ENCODE measurements at places on chromosomes 6 and 20.

DNA sequence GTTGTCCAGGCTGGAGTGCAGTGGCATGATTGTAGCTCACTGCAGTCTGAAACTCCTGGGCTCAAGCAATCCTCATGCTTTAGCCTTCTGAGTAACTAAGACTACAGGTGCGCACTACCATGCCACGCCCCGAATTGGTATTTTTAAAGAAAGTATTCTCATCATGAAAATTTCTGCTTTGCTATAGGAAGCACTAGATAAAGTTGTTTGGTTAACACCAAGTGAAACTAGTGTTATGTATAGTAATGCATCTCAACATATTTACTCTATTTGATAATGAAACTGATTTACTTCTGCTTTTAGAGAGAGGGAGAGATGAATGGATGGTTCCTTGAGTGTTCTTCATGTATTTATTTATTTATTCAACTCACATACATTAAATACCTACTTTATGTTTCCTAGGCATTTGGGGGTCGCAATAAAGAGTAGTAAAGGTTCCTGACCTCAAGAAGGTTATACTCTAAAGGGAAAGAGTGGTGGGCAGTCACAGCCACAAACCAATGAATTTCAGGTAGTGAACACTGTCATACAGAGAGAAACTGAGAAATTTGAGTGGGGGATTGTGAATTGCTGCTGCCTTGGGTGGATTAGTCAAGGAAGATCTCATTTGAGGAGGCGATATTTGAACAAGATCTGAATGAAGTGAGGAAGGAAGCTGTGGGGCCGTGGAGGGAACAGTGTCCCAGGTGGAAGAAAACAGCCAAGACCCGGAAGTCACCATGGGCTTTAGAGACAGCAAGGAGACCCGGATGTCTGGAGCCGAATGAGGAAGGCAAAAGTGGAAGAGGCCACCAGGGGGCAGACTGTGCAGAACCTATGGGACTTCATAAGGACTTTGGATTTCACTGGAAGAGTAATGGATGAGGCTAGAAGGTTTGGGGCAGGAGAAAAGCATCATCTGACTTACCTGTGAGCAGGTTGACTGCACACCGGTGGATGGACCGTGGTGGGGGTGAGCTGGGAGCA, 185.6 kb downstream of the TSHZ2 start:
- peak; percentile 5 for DNase-seq

- DNase-seq = no peak
These were observed 9.7 kb downstream of the ARMC12 start for GRCh38 chr6:35746516-35746915.

- no peak for DNase-seq
These were observed 4.9 kb downstream of the TNFAIP3 start for GRCh38 chr6:137871831-137872454.

DNA sequence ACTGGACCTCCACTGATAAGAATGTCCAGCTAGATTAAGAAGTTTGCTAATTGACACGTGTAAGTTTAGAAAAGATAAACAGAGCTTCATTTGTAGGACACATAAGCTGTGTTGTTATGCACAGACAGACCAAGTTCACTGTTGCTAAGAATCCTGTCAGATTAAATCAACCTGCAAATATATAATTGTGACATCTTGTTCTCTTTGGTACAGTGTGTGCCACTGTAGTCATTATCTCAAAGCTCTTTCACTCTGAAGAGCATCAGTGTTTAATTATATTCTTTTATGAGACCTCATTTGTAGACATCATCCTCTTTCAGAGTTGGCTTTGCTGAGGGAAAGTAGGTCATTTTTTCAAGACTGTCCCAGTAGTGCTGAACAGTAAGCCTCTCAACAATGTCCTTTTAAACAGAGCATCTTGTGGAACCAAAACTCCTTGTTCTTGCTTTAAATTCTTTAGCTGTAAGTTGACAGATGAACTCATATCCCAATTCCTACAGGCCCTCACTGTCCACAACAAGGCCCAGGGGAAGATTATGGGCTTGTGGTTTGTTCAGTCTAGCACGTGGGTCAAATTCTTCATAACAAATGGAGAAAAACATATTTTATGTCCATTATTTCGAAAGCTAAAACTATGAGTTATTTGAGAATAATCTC, 252.4 kb downstream of the HDGFL1 start:
- DNase-seq = no peak

DNA sequence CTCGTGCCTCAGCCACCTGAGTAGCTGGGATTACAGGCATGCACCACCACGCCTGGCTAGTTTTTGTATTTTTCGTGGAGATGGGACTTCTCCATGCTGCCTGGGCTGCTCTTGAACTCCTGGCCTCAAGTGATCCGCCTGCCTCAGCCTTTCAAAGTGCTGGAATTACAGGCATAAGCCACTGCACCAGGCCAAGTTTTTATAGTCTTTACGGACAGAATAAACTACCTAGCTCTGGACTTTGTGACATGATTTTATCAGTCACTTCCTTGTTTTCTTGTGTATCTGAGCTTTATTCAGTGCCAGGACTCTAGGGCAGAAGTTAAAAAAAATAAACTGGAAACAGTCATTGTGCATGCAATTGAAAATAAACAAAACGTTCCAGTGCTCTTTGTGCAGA, 46.7 kb upstream of the RALGAPA2 start:
- no peak for DNase-seq

GRCh38 chr20:57818418-57819181, 108.8 kb upstream of the PMEPA1 start:
- no peak for DNase-seq
